Left ventricle myocardium inferior (tissue), 1 donor: ENCODE measurements at places on chromosomes 2 and 18. TPM values are rescaled to one million over a fixed set of nuclear protein-coding genes. Genes with fewer than 3 reads are reported as not detected.

TMEM247 gene
- total RNA-seq: not detected

GLI2 gene
- total RNA-seq: 2.4 TPM

OSR1 gene
- total RNA-seq: 2.7 TPM

ABHD3 gene
- total RNA-seq: 3.7 TPM

PROKR1 gene
- total RNA-seq: not detected

RAMP1 gene
- 168 TPM for total RNA-seq

CAD gene
- total RNA-seq: 7.7 TPM

POTEE gene
- not detected for total RNA-seq

OLA1 gene
- total RNA-seq: 65.7 TPM

MAB21L4 gene
- total RNA-seq: not detected

TBR1 gene
- total RNA-seq: not detected

CYTIP gene
- total RNA-seq: 0.82 TPM

RFX8 gene
- not detected for total RNA-seq

NTSR2 gene
- total RNA-seq: not detected

DNAJC5G gene
- 1.2 TPM for total RNA-seq

C2orf15 gene
- total RNA-seq: not detected

IGFBP5 gene
- total RNA-seq: 138 TPM
